ENCODE measurements at places on chromosomes 1 and 21. TPM values are rescaled to one million over a fixed set of nuclear protein-coding genes. Genes with fewer than 3 reads are reported as not detected.
A peak's percentile ranks its signal among the peaks of the same experiment; 100 is the strongest.

- DNase-seq: no peak
Measured at GRCh38 chr1:201537028-201537427, 1.9 kb upstream of the NAV1 start.

- no peak for DNase-seq
Measured at GRCh38 chr21:14964621-14965020, 100.2 kb downstream of the NRIP1 start.

GRCh38 chr21:26597031-26597430 is 23.9 kb upstream of the CYYR1 start:
- DNase-seq: no peak

DNA sequence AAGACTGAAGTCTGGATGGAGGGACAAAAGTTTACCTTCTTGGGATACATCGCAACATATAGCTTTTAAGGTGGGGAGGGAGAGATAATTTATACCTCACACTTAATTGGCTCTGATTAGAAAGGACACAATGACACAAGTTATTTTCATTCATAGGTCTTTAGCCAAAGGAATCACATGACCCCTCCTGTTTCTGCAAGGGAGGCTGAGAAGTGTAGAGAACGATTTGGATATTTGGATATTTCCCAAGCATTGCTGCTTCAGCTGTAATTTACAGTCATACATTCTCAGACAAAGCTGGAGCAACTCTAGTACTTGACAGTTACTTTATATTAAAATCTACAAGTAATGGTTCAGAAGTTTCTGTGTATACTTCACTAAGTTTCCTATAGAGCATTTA is 24.2 kb downstream of the DAP3 start:
- DNase-seq: no peak

DNA sequence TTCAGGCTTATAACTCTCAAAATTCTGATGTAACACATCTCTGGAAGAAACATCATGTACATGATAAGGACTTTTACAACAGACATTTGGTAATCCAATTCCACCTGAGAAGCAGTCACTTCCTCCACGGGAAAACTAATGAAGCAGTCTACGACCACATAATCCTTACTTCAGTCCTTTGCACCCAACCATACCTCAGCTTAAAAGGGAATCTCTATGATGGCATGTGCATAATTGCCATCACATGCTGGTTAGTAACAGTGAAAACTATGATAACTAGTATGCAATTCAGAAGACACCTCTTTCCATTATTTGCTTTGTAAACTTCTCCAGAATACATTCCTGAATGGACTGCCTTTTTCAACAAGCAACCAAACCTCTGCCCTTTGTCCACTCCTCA is 53.1 kb downstream of the TTC13 start:
- no peak for DNase-seq

- DNase-seq: peak; percentile 9
Measured at GRCh38 chr1:179251675-179252074, 22.2 kb upstream of the ABL2 start.

- DNase-seq: no peak
Measured at GRCh38 chr21:35509001-35509704, 460.1 kb upstream of the RUNX1 start.

DNA sequence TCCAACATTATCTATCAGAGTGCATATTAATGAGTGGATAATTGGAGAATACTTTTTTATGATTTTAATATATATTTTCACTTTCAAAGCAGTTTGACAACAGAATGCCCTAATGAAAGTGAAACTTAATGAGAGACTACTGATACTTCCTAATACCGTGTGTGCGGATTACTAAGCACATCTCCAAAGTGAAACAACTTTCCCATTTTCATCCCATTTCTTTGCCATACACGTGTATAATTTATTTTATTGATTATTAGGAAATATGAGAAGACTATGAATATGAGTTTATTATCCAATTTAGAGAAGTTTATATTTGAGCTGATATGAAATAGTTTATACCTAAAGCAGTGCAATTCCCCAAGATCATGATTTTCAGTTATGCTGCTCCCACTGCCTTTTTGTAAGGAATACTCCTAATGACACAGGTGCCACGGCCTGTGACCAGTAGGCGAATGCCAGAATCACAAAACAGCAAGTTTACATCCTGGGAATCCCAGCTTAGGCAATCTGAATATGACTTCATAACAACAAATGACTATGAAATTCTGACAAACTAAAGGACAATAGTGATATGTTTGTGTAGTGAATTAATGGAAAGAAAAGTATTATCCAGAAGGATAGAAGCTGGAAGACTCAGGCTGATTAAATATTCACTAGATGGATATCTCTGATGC is 202.9 kb downstream of the NCAM2 start:
- DNase-seq: no peak

Gene CD1E
- polyA plus RNA-seq: not detected

Gene TRIM58
- not detected for polyA plus RNA-seq

Measured in BJ (cell line).